Stimulated activated CD8-positive, alpha-beta memory T cell treated with anti-CD3 and anti-CD28 coated beads, Interleukin-7, amount 100 ng/mL, for 48 hours (primary cell): ENCODE measurements at places on chromosomes 7 and 10.

- DNase-seq: no peak
Observed at GRCh38 chr7:97012365-97013133, 7.2 kb downstream of the DLX6 start.

GRCh38 chr10:126045861-126046260, 149.5 kb downstream of the FANK1 start:
- DNase-seq: no peak

DNA sequence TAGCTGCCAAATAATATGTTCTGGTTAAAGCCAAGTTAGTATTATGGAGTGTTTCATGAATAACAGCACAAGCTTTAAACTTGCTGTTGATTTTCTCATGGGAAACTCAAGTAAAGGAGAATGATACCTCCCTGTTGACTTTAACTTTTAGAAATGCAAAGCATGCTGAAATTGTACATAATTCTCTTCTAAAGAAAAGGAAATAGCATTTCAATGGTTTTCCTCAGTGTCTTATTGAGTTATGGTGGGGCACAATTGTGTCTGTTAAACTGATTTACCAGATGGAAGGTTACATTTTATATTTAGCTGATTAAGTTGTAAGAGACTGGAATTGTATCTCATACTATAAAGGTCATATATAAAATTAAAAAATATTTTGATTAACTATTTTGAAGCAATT, 119.3 kb downstream of the HDAC9 start:
- no peak for DNase-seq

- DNase-seq: no peak
Observed at GRCh38 chr10:65911151-65911835, 1014.5 kb upstream of the LRRTM3 start.

GRCh38 chr7:7569081-7569527, 2.4 kb downstream of the MIOS start:
- no peak for DNase-seq

DNA sequence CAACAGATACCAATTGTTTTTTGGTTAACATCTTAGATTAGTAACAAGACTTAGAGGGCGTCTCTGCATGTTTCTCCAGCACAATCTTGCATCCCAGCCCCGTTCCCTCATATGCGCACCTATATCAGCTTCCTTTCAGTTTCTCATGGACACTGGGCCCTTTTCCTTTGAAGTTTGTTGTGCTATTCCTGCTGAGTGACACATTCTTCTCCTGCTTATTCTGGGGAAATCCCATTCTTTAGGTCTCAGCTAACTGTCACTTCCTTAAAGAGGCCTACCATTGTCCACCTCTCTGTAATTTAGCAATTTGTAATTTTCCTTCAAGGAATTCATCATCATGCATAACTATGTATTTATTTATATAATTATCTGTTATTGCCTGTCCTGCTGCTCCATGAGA, 110.3 kb upstream of the STEAP1B start:
- no peak for DNase-seq
